Peyer's patch (tissue), 4 donors: ENCODE measurements at places on chromosomes 1 and 21. TPM values are rescaled to one million over a fixed set of nuclear protein-coding genes. Genes with fewer than 3 reads are reported as not detected.
A peak's percentile ranks its signal among the peaks of the same experiment; 100 is the strongest.

- DNase-seq = no peak
Measured at GRCh38 chr1:29305943-29306342, 69.6 kb downstream of the PTPRU start.

- DNase-seq = no peak
Measured at GRCh38 chr1:117336088-117336817, 31.0 kb upstream of the MAN1A2 start.

The NOS1AP gene
- 14.0 TPM for total RNA-seq

The POLR3C gene
- 17.5 TPM for total RNA-seq

The ARMH1 gene
- 4.1 TPM for total RNA-seq

- peak; percentile 93 for DNase-seq
Measured at GRCh38 chr1:24186993-24187790, at the start of gene IFNLR1. Gene IFNLR1 (minus strand): TSS chr1:24187289. CDS start chr1:24187248, 41 bp downstream.

DNA sequence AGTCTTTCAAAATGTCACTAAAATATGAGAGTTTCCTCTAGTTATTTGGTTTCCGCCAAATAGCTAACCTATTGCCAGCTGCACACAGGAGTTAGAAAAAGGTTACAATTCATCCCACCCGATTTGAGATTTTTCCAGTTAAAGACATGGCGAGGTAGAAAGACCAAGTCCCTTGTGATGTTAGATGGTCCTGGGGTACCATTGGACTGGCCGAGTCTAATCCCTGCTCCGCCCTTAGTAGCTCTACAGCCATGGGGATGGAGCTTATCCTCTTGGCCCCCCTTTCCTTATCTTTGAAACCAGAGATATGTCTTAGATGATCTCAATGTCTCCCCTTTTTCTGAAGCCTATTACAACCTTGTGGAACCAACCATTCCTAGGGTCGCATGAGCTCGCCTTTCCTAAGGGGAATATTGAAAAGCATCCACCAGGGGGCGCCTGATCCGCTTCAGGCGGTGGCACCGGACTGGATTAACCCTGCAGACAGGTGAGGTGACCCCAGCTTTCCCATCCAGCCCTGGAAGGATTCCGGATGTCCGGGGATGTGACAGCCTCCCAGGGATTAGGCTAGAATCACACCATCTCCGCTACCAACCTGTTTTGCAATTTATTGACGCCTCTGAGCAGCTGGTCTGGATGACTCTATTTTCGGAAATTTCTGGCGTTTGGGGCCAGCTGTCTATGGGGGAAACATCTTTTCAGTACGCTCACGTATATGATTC lies 68.3 kb upstream of the SIM2 start:
- DNase-seq = peak; percentile 83

GRCh38 chr1:4690951-4691675 lies 36.7 kb downstream of the AJAP1 start:
- DNase-seq = no peak

The FCAMR gene
- total RNA-seq = 0.88 TPM

The S100B gene
- 1.8 TPM for total RNA-seq

GRCh38 chr1:18530587-18531502 lies 50.1 kb downstream of the KLHDC7A start:
- peak; percentile 62 for DNase-seq

GRCh38 chr1:236560213-236560771 lies 36.5 kb downstream of the LGALS8 start:
- no peak for DNase-seq

- no peak for DNase-seq
Measured at GRCh38 chr1:101105877-101106276, 80.3 kb upstream of the DPH5 start.

- DNase-seq = no peak
Measured at GRCh38 chr1:111283838-111284237, 6.8 kb upstream of the CHIA start.

DNA sequence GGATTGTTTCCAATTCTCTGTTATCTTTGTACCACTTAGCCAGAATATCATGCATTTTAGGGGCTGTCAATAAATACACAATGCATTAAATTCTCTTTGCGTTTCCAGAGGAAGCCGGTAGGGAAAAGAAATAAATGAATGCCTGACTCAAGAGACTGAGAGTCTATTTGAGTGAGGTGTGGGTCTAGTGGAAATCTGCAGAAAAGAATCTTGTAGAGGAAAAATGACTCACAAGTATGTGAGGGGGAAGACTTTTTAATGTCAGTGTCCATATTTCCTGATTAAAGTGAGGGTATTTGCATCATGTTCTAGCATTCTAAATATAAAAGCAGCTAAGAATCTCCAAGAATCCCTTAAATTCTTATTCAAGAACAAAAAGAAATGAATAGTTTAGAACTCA lies 271.1 kb downstream of the PTPRC start:
- no peak for DNase-seq

The SPRR4 gene
- not detected for total RNA-seq

- no peak for DNase-seq
Measured at GRCh38 chr1:194338241-194338948, 1152.0 kb upstream of the B3GALT2 start.

GRCh38 chr1:174284052-174284451 lies 124.7 kb downstream of the RABGAP1L start:
- DNase-seq = no peak

- DNase-seq = no peak
Measured at GRCh38 chr1:15765495-15766194, 7.0 kb downstream of the FBLIM1 start.

The HLX gene
- 4.0 TPM for total RNA-seq

DNA sequence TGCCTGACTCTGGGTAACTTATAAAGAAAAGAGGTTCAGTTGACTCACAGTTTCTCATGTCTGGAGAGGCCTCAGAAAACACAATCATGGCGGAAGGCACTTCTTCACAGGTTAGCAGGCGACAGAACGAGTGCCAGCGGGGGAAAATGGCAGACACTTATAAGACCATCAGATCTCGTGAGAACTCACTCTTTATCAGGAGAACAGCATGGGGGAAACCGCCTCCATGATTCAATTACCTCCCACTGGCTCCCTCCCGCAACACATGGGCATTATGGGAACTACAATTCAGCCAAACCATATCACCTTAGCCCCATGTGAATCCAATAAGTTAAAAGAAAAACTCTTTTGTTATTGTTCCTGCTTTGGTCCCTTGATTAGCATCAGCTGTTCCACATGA lies 725.2 kb downstream of the LRRIQ3 start:
- DNase-seq = no peak

GRCh38 chr1:183576537-183576936 lies 13.7 kb downstream of the NCF2 start:
- no peak for DNase-seq

- DNase-seq = no peak
Measured at GRCh38 chr1:180027949-180028445, 73.4 kb downstream of the CEP350 start.

GRCh38 chr1:54814571-54814970 lies 13.4 kb upstream of the TTC22 start:
- DNase-seq = no peak

DNA sequence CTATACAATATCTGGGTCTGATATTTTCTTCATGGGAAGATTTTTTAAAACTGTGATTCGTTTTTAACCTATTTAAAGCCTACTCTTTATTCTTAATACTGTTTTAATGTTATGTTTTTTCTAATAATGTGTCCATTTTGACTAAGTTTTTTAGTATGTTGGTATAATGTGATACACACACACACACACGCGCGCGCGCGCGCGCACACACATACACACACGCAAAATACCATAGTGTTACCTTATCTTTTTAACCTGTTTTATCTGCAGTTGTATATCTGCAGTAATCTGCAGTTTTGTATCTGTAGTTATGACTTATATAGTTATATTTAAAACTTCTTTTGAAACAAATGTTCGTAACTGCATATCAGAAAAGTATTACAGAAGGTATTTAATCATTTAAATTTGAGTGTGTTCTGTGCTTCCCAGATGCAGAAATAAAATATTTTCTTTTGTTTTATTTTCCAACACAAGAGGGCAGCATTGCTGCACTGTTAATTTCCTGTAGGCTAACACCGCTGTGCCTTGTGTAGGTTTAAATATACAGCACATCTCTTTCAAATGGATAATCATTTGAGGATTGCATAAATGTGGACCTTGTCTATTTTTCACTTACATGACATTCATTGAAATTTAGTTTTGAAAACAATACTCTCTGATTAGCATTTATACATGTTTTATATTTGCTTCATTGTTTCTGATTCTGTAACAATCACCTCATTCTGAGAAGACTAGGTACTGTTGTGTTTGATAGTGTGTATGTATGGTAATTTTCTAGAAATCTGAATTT lies 166.1 kb downstream of the PDE4B start:
- peak; percentile 36 for DNase-seq

GRCh38 chr1:219113261-219113660 lies 60.4 kb upstream of the LYPLAL1 start:
- no peak for DNase-seq

The MROH7 gene
- total RNA-seq = 24.3 TPM

DNA sequence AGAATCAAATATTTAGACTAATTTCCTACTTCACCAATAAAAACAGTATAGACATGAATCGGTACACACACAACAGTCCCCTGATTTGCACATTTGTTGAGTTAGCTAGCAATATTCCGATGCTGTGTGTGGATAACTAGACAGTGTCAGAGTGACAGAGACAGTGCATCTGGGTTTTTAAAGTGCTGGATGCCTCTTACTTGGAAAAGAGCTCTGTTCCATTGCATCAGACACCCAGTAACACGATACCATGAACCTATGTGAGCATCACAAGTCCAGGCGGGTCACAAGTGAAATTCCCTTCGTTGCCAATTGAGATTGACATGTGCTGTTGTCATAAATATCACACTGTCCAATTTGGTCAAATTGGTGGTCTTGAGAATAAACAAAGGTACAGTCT lies 82.0 kb upstream of the ESRRG start:
- no peak for DNase-seq

GRCh38 chr1:181043025-181043888 lies 9.5 kb downstream of the MR1 start:
- peak; percentile 63 for DNase-seq

The OSCP1 gene
- 0.67 TPM for total RNA-seq

- no peak for DNase-seq
Measured at GRCh38 chr1:12422488-12422887, 192.7 kb downstream of the VPS13D start.

- DNase-seq = no peak
Measured at GRCh38 chr21:41924368-41924754, 29.5 kb downstream of the C2CD2 start.

GRCh38 chr1:246004301-246004700 lies 502.8 kb downstream of the SMYD3 start:
- DNase-seq = no peak

DNA sequence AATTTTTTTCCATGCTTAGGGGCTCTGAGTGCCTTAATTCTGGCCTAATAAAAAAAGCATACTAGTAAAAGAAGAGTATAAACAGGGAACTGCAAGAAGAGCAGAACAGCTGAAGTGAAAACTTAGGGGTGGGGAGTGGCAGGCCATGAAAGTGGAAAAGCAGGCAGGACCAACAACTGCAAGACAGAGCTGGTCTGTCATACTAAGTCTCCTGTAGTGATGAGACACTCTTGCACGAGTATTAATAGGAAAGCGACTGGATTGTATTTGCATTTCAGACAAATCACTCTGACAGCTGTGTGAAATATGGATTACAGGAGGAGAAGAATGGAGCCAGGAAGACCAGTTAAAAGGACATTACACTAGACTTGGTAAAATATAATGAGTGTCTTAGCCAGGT lies 449.9 kb downstream of the NUF2 start:
- no peak for DNase-seq

The OR10J1 gene
- not detected for total RNA-seq

The CATSPER4 gene
- total RNA-seq = not detected
